Upper lobe of right lung (tissue), 1 donor: ENCODE measurements at places on chromosomes 2 and 18.

DNA sequence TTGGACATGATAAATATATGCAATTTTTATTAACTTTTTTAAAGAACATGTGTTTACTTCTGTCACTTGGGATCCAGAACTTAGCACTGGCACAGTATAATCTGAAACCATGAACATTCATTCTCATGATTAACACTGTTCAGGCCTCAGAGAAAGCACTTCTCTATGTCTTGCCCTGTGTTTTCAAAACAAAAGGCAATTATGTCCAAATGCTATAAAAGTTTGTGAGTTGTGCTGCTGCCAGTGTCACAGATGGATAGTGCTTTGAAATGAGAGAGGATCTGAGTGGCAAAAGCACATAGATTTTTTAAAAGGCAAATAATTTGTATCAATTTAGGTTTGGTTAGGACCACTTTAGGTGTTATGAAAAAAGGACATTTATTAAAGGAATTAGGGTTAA, 470.5 kb upstream of the FAM98A start:
- no peak for DNase-seq

DNA sequence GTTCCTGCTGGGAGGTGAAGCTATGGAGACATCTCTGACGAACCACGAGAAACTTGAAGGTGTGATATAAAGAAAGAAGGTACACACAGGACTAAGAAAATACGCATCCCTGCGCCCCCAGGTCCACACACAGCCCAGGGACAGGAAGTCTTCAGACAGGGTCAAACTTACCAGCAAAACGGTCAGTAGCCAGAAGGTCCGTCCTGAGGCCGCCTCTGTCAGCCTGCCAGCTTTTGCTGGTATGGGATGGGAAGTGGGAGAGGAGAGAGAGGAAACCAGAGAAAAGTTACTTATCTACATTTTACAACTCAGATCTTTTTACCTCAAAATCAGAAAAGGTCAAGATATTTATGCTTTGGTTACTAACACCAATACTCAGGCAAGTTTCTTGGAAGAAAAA, 47.2 kb downstream of the HDLBP start:
- no peak for DNase-seq

DNA sequence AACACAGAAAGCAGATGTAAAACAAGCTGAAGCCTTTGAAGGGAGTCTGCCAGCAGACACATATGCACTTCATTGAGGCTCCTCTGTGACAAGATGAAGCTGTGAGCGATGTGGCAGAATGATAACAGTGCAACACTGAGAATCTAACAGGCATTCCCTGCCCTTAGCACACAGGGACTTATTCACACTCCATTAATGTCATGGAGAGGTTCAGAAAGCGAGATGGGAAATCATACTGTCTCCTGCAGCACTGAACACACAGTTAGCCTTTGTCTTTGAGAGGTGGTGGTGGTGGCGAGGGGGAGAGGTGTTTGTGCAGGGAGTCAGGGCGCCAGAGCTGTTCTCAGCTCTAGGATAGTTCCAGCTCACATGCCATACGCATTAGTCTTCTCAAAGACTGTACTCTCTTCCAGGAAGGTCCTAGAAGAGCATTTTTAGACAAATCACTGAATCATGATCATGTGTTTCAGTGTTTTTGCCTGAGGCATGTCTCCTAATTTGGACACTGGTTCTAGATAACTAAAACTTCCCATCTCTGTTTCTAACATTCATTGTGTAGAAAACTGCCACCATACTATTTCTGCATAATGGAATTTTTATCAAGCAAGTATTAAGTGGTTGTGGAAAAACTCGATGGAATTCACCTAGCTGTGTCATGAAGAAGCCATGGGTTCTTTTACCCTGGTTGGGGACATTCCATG, 93.5 kb upstream of the ITGB6 start:
- DNase-seq, result no peak

GRCh38 chr2:214465363-214466146, 54.7 kb downstream of the VWC2L start:
- no peak for DNase-seq

- no peak for DNase-seq
Measured at GRCh38 chr2:11411244-11411643, 54.7 kb downstream of the E2F6 start.

GRCh38 chr2:235007664-235008457, 56.0 kb downstream of the SH3BP4 start:
- no peak for DNase-seq

- no peak for DNase-seq
Measured at GRCh38 chr2:77521931-77522470, at the start of gene LRRTM4. Gene LRRTM4, minus strand, starts transcription at chr2:77522376.

DNA sequence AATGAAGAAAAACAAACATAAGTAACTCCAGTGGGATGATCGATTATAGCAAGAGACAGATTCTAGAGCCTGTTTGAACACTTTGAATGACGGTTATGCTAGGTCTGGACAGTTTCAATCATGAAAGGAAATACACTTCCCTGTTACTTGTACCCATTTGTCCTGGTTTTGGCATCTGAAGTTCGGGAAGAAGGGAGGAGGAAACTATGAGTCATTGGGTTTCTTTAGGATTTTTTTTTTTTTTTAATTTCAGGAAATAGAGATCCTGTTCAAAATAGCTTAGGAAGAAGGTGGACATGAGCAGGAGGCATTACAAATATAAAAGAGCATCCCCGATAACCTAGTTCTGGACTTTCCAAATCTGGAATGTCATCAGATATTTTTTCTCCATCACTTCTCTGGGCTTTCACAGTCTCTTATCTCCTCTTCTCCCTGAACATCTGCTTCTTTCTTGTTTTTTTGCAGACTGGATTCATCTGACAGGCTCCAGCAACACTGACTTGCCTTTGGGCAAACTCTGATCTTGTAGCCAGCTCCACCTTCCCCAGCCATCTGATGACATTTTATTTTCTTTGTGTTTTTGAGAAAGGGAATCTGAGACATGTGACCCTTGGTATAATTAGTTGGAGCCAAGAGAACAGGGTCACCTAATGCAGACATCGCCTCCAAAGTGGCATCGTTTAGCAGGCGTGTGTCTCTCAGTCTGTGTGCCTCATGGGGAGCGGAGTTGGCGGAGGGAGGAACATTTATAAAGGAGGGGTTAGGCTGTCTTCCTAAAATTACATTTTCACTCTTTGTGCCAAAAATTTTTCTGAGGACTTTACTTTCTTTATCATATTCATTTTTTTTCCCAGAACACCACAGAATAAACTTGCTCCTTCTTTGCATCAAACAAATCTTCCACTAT, 195.3 kb upstream of the EPHA4 start:
- no peak for DNase-seq
